Stimulated activated CD4-positive, alpha-beta T cell treated with anti-CD3 and anti-CD28 coated beads, Interleukin-1b, Interleukin-23, amount 100 ng/mL, for 1 hour (primary cell): ENCODE measurements at places on chromosomes 1 and 21.

DNA sequence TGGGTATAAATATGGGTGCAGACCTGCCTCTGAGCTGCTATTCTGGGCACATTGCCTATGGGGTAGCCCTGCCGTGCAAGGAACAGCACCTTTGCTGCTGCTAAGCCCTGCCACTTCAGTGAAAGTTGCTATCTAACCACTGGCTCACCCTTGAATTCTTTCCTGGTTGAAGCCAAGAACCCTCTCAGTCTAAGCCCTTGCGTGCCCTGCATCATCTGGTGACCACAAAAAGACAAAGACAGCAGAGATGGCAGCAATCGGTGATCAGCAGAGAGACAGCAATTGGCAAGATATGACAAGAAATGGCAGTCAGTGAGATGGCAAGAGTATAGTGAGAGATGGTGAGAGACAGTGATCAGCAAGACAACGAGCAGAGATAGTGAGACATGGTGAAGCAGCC is 418.3 kb downstream of the MATN1 start:
- no peak for DNase-seq

DNA sequence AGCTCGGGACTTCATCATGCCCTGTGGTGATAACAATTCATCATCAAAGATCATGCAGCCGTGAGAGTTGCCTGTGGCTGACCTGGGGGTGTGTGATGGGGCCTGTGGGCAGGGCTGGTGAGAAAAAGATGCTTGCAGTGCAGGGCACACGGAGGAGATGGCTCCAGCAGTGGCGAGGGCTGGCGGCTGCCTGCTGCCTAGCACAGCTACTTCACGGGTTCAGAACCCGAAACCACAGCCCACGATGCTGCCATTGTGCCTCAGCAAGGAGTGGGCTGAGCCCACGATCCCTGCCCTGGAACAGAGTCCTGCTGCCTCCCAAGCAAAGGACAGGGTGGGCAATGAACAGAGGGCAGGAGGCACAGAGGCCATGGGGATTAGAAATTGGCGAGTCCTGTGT is 631 bp upstream of the KRTAP10-9 start:
- DNase-seq, result no peak

- DNase-seq, result no peak
These were observed 129.8 kb upstream of the TIAM1 start for GRCh38 chr21:31473685-31474345.

- no peak for DNase-seq
These were observed 644.0 kb downstream of the PTPRC start for GRCh38 chr1:199282751-199283305.

GRCh38 chr1:156895927-156896326 is 2.4 kb downstream of the PEAR1 start:
- no peak for DNase-seq

DNA sequence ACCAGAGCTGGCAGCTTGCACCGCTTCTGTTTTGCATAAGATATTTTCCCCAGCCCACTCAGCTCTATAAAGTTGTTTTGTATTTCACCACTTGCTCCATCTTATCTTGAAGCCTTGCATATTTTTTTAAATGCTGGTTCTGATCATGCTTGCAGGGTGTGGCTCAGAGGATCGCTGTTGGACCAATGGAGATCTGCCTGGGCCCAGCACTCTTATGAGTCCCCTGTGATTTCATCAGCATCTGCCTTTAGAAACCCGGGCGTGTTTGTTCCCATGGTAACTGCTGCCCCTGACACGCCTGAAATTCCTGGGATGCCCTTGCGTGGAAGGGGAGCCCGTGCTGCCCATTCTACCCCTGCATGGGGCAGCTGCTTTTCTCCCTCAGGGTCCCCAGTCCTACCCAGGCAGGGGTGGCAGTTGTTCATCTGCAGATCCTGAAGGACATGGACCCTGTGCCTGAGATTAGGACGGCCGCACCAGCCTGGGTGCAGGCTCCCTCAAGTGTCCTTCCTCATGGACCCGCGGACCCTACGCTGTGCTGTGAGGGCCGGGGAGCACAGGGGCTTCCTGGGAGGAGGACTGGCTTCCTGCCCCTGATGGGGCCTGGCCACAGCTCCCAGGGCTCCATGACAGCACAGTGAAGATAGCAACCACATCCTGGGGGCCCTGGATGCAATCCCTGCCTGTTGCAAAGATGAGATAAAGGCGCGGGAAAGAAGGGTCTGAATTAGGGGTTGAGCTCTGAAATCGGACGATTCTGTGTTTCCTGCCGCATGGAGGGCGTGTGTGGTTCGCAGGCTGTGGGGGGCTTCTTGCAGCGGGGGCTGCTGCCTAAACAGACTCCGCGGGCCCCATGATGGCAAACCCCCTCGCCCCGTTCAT is 226.5 kb downstream of the SDCCAG8 start:
- no peak for DNase-seq

DNA sequence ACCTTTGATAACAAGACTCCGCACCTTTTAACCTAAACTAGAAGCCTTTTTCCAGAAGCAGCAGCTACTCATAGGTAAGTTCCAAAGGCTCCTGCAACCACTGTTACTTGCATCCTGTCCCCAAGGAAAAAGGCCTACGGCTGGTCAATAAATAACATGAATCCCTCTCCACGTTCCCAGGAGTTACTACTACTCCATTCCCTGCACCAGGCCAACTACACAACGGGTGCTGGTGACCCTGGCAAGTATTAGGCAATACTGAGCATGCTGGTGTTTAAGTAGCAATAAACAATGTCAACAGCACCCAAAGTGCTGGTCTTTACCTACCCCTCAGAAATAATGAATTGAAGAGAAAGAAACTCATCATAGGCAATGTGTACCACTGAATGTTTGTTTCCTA is 7.7 kb downstream of the GNG12 start:
- DNase-seq, result no peak

GRCh38 chr1:42657201-42657600 is 1.0 kb upstream of the PPIH start:
- no peak for DNase-seq

DNA sequence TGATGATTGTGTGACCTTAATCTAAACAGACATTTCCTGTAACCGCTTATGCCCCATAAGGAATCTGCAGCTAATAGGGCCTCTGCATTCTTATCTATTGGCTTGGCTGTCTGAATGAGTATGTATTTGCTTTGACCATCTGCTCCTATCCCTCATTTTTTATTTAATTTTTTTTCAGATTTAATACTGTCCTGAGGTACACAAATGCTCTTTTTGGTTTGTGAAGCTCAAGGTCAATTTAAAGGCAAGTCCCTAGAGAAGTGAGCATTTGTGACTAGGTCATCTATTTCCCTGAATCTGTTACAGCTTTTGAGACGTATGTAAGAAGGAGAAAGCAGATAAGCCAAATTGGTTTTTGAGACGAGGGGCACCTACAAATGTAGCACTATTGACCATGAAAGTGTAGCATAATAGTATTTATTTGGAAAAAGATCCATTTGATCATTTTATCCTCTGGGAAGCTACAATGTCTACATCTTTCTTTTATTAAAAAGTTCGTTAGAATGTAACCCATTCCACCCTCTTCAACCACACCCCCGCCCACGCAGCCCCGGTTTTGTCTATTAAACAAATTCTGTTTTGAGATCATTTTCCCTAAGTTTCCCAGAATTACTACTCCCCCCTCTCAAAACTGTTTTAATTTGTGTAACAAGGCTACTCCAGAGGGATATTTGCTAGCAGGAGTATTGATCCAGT is 69.2 kb upstream of the HSPA13 start:
- no peak for DNase-seq

DNA sequence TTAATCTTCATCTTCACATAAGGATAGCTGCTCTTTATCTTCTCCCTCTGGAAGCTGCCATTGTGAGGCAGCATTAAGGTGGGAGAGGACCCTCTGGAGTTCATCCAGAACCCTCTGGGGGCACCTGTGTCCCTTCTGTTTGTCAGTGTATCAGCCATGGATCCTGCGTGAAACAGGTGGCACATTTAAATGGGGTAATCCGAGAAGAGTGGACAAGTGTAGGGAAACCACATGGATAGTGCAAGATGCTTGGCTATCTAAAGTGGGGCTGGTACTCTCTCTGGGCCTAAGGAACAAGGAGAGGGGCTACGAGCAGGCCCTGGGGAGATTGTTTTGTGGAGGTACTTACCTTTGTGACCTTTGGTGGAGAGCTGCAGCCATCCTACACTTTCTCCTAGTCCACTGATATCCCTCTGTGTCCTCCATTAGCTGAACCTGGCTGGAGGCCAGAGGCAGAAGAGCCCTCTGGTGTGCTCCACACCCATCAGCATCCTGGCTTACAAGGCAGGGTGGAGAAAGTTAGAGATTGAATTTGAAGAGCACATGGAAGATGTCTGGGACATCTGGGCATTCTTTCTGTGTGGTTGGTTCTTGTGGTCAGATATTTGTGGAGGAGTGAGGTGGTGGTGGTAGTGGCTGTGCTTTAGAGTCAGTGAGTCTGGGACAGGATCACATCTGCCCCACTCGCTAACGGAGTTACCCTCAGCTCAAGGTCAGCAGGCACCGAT is 117.7 kb downstream of the FGGY start:
- no peak for DNase-seq

DNA sequence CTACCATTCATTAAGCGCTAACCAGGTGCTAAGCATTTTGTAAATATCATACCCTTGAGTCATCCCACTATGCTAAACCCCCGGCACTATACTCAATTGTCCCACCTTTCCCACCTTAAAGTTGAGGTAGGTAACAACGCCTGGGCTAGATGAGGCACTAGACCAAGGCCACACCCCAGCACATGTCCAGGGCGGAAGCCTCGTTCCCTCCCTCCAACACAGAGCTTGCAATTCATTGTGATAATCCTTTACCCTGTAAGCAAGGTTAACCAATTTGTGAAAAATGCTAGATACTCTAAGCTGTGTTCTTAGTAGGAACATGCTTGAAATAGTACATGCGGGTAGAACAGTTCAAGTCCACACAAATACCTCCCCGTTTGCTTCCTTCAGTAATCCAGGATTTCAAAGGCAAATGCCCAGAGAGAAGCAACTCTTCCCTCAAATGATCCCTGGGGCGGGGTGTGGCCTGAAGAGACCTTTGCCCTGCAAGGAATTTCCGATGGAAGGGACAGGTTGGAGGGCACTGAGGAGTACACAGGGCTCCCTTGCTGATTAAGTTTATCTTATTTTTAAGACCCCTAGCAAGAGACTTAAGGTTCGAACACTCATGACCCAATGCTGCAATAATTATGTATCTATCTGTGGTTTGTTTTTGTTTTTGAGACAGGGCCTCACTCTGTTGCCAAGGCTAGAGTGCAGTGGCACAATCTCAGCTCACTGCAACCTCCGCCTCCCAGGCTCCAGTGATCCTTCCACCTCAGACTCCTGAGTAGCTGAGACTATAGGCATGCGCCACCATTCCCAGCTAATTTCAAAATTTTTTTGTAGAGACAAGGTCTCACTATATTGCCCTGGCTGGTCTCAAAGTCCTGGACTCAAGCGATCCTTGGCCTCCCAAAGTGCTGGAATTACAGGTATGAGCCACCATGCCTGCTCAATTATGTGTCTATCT is 2.6 kb downstream of the RSPH1 start:
- no peak for DNase-seq

DNA sequence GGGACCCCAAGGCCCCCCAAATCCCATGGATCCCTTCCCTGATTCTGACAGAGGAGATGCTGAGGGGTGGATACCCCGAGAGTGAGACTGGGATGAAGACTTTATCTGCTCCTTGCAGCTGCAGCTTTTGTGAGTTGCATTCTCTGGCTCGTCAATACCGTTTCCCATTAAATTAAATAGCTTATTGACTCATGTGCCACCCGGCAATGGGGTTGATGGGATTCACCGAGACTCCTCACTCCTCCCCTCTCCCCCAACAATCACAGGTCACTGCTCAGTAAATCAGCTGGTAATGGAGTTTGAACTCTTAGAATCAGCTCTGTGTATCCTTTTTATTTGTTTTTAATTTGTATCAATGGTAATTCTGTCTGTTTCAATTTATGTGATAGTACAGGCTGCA is 337.5 kb upstream of the PLXNA2 start:
- no peak for DNase-seq

GRCh38 chr1:171742577-171742922 is 685 bp upstream of the VAMP4 start:
- DNase-seq, result no peak

GRCh38 chr21:32349333-32349944 is 43.4 kb downstream of the URB1 start:
- DNase-seq, result no peak

DNA sequence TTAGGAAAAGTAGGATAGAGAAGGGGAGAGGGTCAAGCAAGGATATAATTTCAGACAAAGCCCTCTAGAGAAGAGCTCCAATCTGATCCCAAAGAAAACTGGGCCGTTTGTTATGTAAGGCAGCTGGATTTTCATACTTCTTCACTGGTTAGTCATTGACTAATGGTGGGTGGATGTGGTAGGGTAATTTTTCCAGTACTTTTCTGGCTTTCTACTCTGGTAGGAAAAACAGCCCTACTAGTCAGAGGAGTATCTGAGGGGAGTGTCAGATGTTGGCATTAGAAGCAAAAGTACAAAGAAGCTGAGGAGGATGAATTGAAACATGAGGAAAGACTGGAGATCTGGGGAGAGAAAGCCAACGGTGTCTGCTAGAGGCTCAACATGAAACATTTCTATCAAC is 145.3 kb downstream of the TNFSF18 start:
- DNase-seq, result no peak

DNA sequence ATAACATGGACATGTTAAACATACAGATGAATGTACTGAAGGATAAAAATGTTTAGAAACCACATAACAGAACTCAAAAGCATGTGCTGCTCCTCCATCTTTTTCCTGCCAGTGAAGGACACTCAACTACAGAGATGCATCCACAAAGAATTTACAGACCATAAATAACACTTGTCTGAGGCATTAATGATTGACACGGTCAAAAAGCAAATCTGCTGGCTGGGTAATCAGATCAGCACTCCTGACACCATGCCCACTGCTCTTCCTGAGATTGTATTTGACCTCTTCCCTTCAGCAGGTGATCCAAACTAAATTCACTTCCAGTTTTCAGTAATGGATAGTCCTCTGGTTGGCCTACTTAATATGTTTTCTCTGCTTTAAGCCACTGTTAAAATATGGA is 6.6 kb downstream of the CREG1 start:
- DNase-seq, result no peak

GRCh38 chr1:109399326-109399957 is 1.7 kb upstream of the SORT1 start:
- DNase-seq, result no peak

GRCh38 chr1:228782662-228783417 is 47.6 kb downstream of the RHOU start:
- DNase-seq, result no peak

GRCh38 chr1:42974767-42975437 is 16.2 kb upstream of the SLC2A1 start:
- DNase-seq, result no peak

GRCh38 chr21:26637201-26637745 is 64.2 kb upstream of the CYYR1 start:
- DNase-seq, result no peak

DNA sequence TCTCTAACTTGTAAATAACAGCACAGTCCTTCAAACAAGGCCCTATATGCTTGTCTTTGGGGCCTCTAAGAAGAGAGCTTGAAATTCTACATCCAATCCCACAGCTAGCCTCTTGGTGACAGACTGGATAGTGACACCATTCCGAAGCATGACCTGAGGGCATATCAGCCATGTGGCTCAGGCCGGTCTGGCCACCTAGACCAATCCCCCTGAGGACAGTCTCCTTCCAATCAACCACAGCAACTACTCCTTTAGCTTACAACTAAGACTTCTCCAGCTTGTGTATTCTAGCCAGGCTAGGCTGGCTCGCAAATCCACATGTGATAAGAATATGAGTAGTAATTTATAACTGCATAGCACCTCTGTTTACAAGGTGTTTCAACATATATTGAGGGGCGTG is 14.0 kb downstream of the BCAR3 start:
- no peak for DNase-seq
